ENCODE measurements at places on chromosomes 5 and 9. TPM values are rescaled to one million over a fixed set of nuclear protein-coding genes. Genes with fewer than 3 reads are reported as not detected.
A peak's percentile ranks its signal among the peaks of the same experiment; 100 is the strongest.

TRPM3 gene
- 16.3 TPM for polyA plus RNA-seq

FOXD4 gene
- 0.42 TPM for polyA plus RNA-seq

IL3 gene
- polyA plus RNA-seq, result not detected

BTNL3 gene
- polyA plus RNA-seq, result 0.09 TPM

CD72 gene
- polyA plus RNA-seq, result 2.8 TPM

TSSK1B gene
- not detected for polyA plus RNA-seq

SPRY4 gene
- polyA plus RNA-seq, result 36.0 TPM

- DNase-seq, result no peak
Observed at GRCh38 chr5:95384485-95385213, 6.5 kb upstream of the FAM81B start.

- DNase-seq, result no peak
Observed at GRCh38 chr5:172692981-172693380, 51.9 kb downstream of the NEURL1B start.

GRCh38 chr5:33662722-33663427 is 222.1 kb downstream of the TARS1 start:
- DNase-seq, result no peak

- no peak for DNase-seq
Observed at GRCh38 chr5:133249593-133249992, 197.8 kb downstream of the HSPA4 start.

DNA sequence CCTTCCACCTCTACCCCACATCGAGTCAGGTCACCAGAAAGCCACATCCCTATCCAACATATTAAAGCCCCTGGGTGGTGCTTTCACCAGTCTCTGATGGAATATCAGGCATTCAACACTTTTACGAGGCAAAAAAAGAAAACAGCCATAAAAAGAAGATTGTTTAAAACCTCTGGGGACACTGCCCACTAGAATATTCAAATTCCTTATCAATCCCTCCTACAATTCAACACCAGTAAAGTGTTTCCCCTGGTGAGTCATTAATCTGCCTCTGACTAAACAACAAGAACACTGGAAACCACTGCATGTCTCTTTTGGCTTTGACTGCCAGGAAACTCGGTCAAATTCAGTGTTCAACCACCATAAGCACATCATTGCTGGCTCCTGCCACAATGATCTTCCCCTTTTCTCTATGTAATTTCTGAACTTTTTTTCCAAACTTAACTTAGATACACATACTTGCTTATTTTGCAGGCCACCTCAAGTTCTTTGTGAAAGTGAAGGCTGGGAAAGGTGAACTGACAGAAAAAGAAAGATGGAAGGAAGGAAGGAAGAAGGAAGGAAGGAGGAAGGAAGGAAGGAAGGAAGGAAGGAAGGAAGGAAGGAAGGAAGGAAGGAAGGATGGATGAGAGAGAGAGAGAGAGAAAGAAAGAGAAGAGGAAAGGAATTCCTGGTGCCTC is 105.3 kb downstream of the PAX5 start:
- DNase-seq, result no peak

- no peak for DNase-seq
Observed at GRCh38 chr5:127280491-127281220, 9.9 kb upstream of the MEGF10 start.

GRCh38 chr5:93385655-93386054 is 195.4 kb downstream of the NR2F1-AS1 start:
- DNase-seq, result no peak

DNA sequence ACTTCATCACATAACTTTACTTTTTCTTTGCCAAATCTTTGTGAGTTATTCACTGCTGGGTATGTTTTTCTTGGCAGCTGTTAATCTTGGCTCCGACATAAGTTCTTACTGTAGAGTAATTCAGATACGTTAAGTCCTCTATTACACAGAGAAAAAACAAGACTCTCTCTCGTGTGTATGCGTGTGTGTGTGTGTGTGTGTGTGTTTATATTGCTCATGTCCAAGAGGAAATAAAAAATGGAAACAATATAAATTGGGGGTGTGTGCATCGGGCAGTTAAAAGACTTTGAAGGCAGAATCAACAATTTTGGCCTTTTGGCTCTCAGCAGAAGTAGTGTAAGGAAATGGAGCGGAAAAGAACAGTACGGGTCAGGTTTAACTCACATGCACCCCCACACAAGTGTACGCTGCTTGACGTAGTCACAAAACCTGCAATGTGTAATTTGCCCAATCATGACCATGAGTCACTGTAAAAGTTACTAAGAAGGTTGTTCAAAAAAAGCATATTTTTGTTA is 67.2 kb upstream of the IFNE start:
- peak; percentile 19 for DNase-seq

DNA sequence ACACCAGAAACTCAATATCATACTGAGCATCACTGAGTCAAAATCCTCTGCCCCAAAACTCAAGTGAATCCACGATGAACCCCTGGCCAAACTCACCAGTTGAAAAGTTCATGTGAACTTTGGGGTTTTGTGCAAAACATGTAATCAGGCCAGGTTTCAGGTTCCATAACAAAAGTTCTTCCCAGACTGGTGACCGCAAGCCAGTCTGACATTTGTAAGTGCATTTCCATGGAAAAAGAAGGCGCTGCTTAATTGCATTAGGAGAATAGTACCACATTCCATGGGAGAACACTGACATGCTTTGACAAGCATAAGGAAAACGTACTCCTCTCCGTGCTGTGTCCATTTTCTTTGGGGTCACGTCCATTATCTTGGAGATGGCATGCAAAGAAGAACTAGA is 567.0 kb downstream of the BNC2 start:
- no peak for DNase-seq

GRCh38 chr5:143220748-143221251 is 182.7 kb downstream of the NR3C1 start:
- DNase-seq, result no peak

- DNase-seq, result no peak
Observed at GRCh38 chr9:137784641-137785513, 92.7 kb upstream of the CACNA1B start.

- DNase-seq, result no peak
Observed at GRCh38 chr9:71506821-71507220, 261.5 kb downstream of the CEMIP2 start.

GRCh38 chr5:36161361-36161760 is 9.4 kb downstream of the SKP2 start:
- no peak for DNase-seq

- no peak for DNase-seq
Observed at GRCh38 chr9:105661011-105661410, 1.2 kb upstream of the TAL2 start.

- DNase-seq, result no peak
Observed at GRCh38 chr5:91359962-91360609, 23.0 kb downstream of the ARRDC3 start.

DNA sequence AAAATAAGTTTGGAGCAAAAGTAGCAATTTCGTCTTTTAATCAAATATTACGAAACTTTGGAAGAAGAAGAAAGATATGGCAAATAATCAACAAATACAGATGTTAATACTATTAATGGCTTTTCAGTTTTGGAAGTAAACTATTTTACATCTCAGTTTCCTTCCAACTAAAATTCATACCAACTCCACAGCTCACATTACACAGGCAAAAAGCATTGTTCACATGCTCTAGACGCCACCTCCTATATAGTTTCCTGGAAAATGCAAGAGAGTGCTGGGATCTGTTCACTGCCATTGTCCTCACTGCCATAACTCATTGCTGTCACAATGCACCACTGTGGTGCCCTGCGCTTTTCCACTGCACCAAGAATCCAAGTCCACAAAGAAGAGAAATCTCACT is 149.0 kb upstream of the FTMT start:
- peak; percentile 4 for DNase-seq

- DNase-seq, result no peak
Observed at GRCh38 chr5:150309101-150309885, 6.6 kb upstream of the ARSI start.

- no peak for DNase-seq
Observed at GRCh38 chr5:20056933-20057332, 68.9 kb upstream of the CDH18 start.

- no peak for DNase-seq
Observed at GRCh38 chr5:180235077-180235476, 26.1 kb upstream of the RASGEF1C start.

GRCh38 chr5:134463991-134464760 is 52.5 kb upstream of the CDKN2AIPNL start:
- DNase-seq, result no peak

DNA sequence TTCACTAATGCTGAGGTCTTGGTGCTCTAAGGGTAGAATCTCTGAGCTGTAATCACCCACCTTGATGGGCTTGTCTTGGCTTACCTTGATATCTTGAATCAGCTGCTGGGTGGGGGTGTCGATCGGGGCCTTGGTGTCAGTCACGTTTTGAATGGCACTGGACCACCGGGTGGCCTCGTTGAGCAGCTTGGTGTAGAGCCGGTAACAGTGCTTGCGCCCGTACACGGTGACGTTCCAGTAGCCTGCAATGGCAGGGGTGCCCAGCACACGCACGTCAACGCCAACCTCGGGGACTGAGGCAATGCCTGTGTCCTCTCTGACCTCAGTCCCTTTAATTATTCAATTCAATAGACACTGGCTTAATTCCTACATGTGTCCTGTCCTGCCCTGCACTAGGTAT is 63.1 kb upstream of the RETREG1 start:
- no peak for DNase-seq

- DNase-seq, result no peak
Observed at GRCh38 chr9:73133022-73133651, 18.5 kb upstream of the ANXA1 start.

DNA sequence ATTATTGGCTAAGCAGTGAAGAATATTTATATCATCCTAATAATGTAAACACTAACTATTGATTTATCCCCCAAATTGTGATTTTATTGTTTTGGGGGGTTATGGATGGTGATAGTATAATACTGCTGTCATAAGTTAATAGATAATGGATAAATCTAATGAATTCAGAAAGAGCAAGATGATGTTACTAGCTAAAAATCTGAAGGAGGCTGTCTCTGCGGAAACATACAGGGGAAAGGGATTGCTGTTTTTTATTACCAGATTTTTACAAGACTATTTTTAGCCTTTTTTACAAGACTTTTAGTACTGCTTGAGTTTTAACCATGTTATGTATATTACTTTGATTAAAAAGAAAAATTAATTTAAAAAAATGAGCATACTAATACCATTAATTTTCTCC is 5.3 kb upstream of the ABL1 start:
- no peak for DNase-seq

GRCh38 chr5:145443964-145444363 is 391.2 kb downstream of the PRELID2 start:
- no peak for DNase-seq

DNA sequence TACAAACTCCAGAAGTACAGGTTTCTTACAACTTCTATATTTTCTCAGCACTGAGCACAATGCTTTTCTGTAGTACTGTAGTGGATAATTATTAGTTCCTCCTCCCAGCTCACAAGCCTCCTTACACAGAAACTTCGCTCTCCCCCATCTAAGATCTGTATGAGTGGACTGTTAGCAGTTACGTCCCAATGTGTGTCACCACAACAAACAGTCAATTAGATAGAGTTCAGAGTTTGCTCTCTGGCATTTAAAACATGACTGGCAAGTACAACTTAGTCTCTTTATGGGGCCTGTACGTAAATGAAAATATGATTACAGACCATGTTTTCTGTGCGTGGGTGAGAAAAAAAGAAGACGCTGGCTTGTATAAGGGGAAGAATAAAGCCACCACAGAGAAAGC is 631.4 kb upstream of the DMAC1 start:
- no peak for DNase-seq

DNA sequence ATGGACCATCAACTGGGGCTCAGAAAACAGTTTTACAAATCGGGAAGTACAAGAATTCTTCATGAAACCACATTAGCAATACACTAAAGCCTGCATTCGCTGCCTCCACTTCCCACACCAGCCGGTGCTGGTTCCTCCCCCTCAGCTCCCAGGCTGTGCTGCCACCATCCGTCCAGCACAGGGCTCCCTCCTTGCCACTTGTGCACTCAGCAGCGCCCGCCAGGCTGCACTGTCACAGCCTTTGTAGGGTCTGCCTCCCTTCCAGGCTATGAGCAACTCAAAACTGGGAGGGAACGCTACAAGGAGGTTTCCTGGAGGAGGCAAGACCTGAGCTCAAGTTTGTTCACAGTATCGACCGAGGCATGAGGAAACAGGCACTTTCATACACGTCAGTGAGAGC is 7.7 kb downstream of the MAPK9 start:
- no peak for DNase-seq

GRCh38 chr5:181203777-181204112 is 1.3 kb downstream of the TRIM7 start:
- no peak for DNase-seq

GRCh38 chr9:115883467-115884329 is 269.9 kb upstream of the PAPPA start:
- peak; percentile 14 for DNase-seq

DNA sequence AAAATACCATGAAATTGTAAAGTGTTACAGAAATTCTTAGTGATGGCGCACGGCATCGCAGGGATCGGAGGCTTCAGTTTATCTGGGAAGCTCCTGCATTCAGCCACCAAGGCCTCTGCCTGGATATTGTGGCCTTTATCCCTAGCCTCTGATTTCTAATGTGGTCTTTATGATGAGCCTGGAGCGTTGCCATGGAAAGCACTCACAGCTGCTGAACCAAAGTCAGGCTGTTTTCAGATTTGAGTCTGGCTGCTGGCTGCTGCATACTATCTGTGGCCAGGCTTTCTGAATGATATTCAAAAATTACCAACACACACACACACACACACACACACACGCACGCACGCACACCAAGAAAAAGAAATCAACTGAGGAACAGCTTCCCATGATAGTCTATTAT is 101.1 kb upstream of the ZNF366 start:
- DNase-seq, result peak; percentile 49

DNA sequence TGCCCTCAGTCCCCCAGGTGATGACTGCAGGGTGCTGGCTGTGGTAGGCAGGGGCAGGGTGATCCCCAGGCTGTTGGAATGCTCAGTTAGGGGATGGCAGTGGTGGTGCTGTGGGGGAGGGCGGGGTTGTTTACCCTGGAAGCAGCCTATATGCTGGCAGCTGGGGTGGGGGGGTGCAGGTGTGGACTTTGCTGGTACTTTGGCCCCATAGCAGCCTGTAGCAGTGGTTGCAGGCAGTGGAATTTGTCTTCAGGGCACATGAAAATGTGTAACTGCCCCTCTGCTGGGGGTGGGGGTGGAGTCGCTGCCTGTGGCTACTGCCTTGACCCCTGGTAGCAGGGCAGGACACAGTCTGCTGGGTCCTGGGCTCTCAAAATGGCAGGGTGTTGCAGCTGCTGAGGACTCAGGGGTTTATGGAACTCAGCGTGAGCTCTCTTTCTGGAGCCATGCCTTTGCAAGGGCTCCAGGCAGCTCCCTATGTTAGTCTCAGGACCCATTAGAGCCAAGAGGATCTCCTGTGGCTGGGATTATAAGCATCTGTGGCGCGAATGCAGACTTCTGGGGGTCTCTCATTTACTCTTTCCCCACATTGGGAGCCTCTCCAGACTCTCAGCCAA is 65.0 kb downstream of the RMI1 start:
- no peak for DNase-seq

- no peak for DNase-seq
Observed at GRCh38 chr5:5321137-5321536, 101.3 kb upstream of the ICE1 start.

Measured in renal pelvis (tissue), 12 donors.